ENCODE measurements at places on chromosomes 6 and 20.

DNA sequence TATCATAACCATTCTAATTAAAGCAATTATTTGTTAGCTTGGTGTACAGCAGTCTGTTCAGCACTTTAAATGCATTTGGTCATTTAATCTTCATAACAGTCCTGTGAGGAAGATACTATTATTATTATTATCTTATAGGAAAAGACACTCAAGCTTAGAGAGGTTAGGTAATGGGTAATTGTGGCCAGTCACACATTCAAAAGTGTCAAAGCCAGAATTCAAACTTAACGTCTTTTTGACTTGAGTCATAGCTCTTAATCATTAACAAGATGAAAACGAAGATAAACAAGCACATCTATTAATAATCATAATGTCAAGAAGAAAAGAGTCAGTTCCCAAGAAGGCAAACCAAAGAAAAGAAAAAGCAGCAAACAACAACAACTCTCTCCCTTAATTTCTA is 251.0 kb downstream of the SYNE1 start:
- DNase-seq = no peak

GRCh38 chr20:6269168-6269873 is 146.5 kb upstream of the FERMT1 start:
- no peak for DNase-seq

GRCh38 chr6:22053391-22053997 is 243.3 kb downstream of the PRL start:
- DNase-seq = peak; percentile 44

GRCh38 chr6:83472767-83473166 is 39.6 kb upstream of the PRSS35 start:
- DNase-seq = no peak

DNA sequence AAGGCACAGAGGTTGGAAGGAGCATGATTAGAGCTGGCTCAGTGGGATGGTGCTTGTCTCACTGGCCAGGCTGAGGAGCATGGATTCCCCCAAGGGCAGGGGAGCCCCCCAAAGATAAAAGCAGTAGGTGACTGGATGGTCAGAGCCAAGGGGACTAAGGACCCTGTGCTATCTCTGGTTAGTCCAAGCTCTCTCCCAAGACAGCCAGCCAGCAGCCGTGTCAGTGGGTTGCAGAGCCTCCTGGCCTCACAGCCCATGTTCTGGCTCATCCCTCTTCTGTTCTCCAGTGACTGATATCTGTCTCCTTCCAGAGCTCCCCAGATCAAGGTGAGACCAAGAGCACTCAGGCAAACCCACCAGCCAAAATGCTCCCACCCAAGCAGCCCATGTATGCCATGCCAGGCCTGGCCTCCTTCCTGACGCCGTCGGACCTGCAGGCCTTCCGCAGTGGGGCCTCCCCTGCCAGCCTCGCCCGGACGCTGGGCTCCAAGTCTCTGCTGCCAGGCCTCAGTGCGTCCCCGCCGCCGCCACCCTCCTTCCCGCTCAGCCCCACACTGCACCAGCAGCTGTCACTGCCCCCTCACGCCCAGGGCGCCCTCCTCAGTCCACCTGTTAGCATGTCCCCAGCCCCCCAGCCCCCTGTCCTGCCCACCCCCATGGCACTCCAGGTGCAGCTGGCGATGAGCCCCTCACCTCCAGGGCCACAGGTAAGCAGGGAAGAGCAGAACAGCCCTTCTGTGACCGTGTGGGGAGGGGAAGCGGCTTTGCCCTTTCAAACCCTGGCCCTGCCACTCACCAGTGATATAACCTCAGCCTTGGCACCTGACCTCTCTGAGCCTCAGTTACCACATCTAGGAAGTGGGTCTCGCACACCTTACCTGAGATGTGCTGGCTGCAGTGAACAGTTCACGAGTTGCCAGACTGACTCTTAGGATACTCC is 121.3 kb downstream of the JPH2 start:
- DNase-seq = no peak

DNA sequence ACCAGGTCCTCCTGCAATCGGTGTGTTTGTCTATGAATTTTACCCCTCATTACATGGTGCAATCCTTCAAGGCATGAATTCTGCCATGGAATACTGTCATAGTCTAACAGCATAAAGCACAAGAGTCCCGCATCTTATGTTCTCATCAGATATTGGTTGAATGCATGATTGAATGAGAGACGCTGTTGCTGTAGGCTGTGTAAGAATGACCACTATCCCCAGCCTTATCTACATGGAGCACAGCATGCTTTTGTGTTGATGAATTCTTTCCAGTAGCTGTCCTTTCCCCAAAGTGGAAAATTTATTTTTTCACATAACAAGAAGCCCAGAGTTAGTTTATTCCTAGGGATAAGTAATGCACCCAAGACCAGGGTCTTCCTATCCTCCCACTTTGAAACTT is 5.6 kb upstream of the TRAM2 start:
- DNase-seq = no peak

Measured in GDM1 (cell line).